Left cardiac atrium (tissue), 4 donors: ENCODE measurements at places on chromosomes 11 and 22. TPM values are rescaled to one million over a fixed set of nuclear protein-coding genes. Genes with fewer than 3 reads are reported as not detected.

TMEM123 gene
- total RNA-seq, result 80.5 TPM

KLHDC7B gene
- not detected for total RNA-seq

DNA sequence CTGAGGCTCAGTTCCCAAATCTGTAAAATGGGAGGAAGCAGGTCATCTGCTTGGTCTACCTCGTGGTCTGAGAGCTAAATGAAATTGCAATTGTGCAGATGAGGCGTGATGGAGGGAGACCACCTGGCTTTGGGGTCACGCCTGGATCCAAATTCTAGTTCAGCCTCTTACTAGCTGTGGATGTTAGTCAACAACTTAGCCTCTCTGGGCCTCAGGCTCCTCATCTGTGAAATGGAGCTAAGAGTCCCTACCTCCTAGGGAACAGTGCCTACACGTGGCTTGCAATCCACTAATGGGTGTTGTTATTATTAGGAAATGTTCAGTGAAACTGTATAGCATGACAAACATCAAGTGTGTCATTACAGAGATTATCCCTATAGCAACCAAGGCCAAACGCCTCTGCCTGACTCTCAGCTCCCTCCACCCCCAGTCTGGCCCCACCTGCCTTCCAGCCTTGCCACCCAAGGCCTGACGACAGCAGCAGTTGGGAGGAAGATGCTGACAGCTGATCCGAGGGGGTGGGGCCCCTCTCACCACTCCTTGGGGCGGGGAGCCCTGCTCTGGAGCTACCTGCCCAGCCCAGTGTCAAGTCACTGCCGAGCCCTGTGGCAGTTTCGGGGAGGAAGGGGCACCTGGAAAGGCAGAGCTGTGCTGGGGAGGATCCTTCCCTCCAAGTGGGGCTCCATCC, 1.7 kb upstream of the RHOD start:
- peak; percentile 70 for DNase-seq

C11orf86 gene
- not detected for total RNA-seq

DNA sequence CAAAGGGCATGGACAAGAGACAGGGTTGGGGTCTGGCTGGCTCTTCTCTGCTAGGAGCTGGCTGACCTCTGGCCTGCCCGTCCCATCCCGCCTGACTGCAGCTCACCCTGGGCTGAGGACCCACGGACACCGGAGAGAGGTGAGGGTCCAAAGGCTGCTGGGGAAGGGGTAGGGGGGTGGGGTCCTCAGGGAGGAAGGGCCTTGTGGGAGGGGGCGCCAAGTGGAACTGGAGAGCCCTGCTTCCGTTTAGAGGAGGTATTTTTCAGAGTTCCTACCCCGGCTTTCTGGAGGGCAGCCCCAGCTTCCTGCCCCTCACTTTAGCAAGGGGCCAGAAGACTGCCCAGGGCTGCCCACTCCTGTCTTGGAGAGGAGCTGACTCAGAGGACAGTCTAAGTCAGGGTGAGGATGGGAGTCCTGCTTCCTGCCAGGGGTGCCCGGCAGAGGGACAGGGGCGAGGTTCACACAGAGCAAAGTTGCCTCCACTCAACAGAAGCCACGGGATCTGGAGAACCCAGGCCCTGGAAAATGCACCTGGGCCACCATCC, 7.1 kb downstream of the LARGE2 start:
- no peak for DNase-seq

- no peak for DNase-seq
These were observed 52.9 kb downstream of the ST14 start for GRCh38 chr11:130212431-130212961.

GRCh38 chr22:49517211-49517610, 310.5 kb downstream of the BRD1 start:
- DNase-seq, result no peak

GRCh38 chr11:77658213-77659013, 20.8 kb upstream of the CLNS1A start:
- DNase-seq, result no peak
